ENCODE measurements at places on chromosomes 1 and 21.

DNA sequence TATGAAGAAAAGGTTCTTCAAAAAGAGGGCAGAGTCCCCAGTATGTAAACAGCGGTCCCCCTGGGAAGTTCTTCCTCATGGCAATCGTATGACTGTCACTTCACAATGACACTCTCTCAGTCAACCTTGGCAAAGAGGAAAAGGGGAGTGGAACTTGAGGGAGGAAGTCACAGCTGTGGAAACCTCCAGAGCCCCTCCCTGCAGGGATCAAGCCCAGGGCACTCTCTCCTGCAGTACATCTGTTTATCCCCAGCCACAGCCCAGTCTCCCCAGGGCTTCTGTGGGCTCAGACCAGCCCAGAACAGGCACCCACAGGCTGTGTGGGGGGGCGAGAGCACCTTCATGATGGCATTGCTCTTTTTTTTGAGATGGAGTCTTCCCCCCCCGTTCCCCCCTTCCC is 2.0 kb downstream of the ATP13A2 start:
- H3K36me3 ChIP-seq, result no peaks in the 10 kb centered on the region
- H3K27me3 ChIP-seq, result no peaks in the 10 kb centered on the region
- no peak for DNase-seq
- H3K4me3 ChIP-seq, result no peak overlapping the region
- H3K4me1 ChIP-seq, result peaks cover 4% of the 10 kb centered on the region

- H3K27me3 ChIP-seq, result no peaks in the 10 kb centered on the region
- H3K27ac ChIP-seq, result no peak overlapping the region
- no peaks in the 10 kb centered on the region for H3K4me1 ChIP-seq
- no peaks in the 10 kb centered on the region for H3K36me3 ChIP-seq
- no peak overlapping the region for H3K4me3 ChIP-seq
- DNase-seq, result no peak
Measured at GRCh38 chr1:28412731-28413130, 43.2 kb downstream of the PHACTR4 start.

DNA sequence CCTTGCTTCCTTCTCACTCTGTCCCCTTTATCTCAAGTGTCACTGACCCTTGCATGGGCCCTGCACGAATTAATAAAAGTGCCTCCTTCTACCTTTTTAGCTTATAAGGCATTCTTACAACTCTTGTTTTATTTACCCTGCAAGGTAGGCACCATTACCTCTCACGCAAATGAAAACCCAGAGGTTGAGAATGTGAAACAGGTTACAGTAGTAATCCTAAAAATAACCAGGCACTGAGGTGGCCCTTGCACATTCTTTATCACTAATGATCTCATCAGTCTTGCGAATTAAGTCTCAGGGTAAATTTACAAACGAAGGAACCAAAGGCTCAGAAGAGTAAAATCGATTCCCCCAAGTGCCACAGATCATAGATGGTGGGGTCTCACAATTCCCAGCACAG is 3.7 kb downstream of the GLIS1 start:
- DNase-seq, result no peak
- H3K4me1 ChIP-seq, result peaks cover 3% of the 10 kb centered on the region
- peak overlapping the region; percentile 30 for H3K27ac ChIP-seq
- no peak overlapping the region for H3K4me3 ChIP-seq
- peaks cover 8% of the 10 kb centered on the region for H3K27me3 ChIP-seq

DNA sequence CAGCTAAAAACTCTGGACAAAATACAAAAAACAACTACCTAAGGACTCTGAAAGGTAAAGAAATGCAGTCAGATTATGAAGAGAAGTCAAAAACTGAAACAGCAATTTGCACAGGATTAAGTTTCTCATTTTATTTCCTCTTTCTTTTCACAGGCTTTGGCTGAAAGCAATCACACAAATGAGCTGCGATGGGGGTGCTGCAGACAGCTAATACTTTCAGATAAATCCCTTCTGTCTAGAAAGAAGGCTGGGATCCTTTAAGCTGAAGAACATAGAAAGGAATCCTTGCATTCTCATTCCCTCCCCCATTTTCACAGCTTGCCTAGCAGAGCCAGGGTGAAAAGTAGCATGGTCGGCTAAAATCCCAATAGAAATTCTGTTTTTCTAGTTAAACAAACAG is 32.0 kb upstream of the PRDX6 start:
- DNase-seq, result no peak
- H3K27ac ChIP-seq, result no peak overlapping the region
- no peaks in the 10 kb centered on the region for H3K27me3 ChIP-seq
- no peak overlapping the region for H3K4me3 ChIP-seq
- H3K36me3 ChIP-seq, result no peaks in the 10 kb centered on the region

GRCh38 chr21:45013260-45013841 is 61.0 kb upstream of the ADARB1 start:
- no peak overlapping the region for H3K4me3 ChIP-seq
- no peaks in the 10 kb centered on the region for H3K27me3 ChIP-seq
- no peaks in the 10 kb centered on the region for H3K36me3 ChIP-seq
- DNase-seq, result no peak
- no peak overlapping the region for H3K27ac ChIP-seq
- H3K4me1 ChIP-seq, result no peaks in the 10 kb centered on the region

DNA sequence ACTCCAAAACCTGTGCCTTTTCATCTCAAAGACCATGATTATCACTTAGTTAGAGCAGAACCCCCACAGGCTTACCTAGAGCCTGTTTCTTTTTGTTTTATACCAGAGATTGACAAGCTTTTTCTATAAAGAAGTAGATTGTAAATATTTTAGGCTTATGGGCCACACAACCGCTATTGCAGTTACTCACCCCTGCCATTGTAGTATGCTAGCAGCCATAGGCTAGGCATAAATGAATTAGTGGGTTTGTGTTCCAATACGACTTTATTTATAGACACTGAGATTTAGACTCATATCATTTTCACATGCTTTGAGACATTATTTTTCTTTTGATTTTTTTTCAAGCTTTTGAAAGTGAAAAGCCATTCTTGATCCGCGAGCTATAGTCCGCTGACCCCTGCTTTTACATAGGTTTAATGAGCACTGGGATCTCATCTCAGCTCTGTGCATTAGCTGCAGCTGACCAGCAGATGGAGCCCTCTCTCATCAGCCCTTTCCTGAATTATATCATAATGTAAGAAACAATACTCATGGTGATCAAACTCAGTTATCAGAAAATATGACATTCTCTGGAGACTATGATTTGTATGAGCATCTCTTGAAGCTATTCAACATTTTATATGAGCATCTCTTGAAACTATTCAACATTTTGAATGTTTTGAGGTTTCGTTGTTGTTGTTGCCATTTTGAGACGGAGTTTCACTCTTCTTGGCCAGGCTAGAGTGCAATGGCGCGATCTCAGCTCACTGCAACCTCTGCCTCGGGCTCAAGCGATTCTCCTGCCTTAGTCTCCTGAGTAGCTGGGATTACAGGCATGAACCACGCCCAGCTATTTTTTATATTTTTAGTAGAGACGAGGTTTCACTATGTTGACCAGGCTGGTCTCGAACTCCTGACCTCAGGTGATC is 111.9 kb upstream of the L1TD1 start:
- peak; percentile 6 for DNase-seq
- no peaks in the 10 kb centered on the region for H3K4me1 ChIP-seq
- H3K36me3 ChIP-seq, result no peaks in the 10 kb centered on the region
- no peaks in the 10 kb centered on the region for H3K27me3 ChIP-seq
- no peak overlapping the region for H3K4me3 ChIP-seq

- H3K27ac ChIP-seq, result no peak overlapping the region
- H3K27me3 ChIP-seq, result no peaks in the 10 kb centered on the region
- no peak for DNase-seq
- H3K4me3 ChIP-seq, result no peak overlapping the region
- no peaks in the 10 kb centered on the region for H3K4me1 ChIP-seq
Measured at GRCh38 chr1:15251857-15252835, 5.1 kb downstream of the FHAD1 start.

DNA sequence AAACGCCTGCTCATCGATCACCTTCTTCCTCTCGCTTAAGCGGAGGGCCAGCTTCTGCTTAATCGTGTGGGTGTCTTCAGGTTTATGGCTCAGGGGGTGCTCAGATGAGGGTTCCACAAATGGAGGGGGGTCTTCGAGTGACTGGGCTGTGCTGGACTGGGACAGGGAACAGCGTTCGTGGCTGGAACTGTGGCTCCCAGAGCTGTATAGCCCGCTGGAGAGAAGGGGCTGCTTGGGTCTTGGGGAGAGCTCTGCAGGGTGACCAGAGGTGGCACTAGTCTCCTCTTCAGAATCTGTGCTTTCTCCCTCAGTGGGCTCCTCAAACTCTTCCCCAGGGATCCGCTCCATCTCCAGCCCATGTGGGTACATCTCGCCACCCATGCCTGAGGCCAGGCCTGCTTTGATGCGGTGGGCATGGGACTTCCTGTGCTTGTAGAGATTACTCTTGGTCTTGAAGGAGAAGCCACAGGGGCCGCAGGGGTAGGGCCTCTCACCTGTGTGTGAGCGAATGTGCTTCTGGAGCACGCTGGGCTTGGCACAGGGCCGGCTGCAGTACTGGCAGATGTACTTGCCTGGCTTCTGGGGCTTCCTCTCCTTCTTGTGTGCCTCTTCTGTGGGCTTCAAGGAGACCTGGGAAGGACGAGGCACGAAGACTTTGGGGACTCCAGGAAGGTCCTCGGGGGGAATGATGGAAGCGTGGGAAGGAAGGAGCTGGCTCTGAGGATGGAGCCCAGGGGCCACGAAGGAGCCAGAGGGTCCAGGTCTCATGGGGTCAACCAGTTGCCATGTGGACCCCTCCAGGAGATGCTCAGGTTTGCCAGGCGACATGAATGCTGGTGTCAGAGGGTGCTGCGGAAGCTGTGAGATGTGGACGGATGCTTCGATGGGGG is 99.4 kb upstream of the EDN2 start:
- DNase-seq, result no peak
- no peak overlapping the region for H3K4me3 ChIP-seq
- no peaks in the 10 kb centered on the region for H3K27me3 ChIP-seq
- no peaks in the 10 kb centered on the region for H3K36me3 ChIP-seq
- no peaks in the 10 kb centered on the region for H3K4me1 ChIP-seq

- no peaks in the 10 kb centered on the region for H3K27me3 ChIP-seq
- H3K36me3 ChIP-seq, result no peaks in the 10 kb centered on the region
- no peak overlapping the region for H3K4me3 ChIP-seq
Measured at GRCh38 chr21:37696936-37697335, 219.3 kb downstream of the KCNJ6 start.

GRCh38 chr1:109897259-109897955 is 13.2 kb upstream of the CSF1 start:
- H3K36me3 ChIP-seq, result no peaks in the 10 kb centered on the region
- no peak overlapping the region for H3K4me3 ChIP-seq
- H3K27ac ChIP-seq, result no peak overlapping the region
- DNase-seq, result no peak

GRCh38 chr21:30336596-30336995 is 898 bp downstream of the KRTAP27-1 start:
- no peaks in the 10 kb centered on the region for H3K36me3 ChIP-seq
- no peak overlapping the region for H3K4me3 ChIP-seq
- H3K27ac ChIP-seq, result no peak overlapping the region
- no peak for DNase-seq
- H3K27me3 ChIP-seq, result no peaks in the 10 kb centered on the region
- no peaks in the 10 kb centered on the region for H3K4me1 ChIP-seq

DNA sequence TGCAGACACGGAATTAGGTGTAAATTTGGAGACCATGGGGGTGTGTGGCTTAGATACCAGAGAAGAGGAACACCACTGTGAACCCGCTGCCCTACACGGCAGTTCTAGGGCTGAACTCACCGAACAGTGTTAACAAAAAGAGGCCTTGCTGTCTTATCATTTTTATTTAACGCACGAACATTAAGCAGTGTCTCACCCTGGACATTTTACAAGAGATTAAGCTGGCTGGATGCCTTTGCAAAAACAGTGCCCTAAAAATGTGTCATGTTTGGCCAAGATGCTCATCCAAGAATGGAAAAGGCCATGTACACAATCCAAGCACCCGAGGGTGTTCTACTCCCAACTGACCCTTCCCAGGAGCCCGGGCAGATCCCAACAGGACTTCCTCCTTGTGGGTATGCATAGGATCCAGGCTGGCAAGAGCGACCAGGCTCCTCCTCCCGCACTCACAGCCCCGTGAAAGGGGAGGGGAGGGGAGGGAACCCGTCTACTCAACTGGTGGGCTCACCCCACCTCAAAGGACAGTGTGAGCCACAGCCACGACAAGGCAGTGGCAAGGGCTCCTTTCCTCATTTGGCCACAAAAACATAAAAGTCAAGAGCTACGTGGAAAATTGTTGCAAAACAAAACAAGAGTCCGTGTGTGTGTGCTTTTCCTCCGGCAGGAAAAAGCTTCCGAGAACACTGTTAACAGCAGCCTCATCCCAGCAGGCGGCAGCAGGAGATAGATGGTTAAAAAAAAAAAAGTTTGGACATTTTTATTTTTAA is 20.3 kb downstream of the C2CD2 start:
- H3K27me3 ChIP-seq, result no peaks in the 10 kb centered on the region
- H3K4me1 ChIP-seq, result peaks cover 10% of the 10 kb centered on the region
- no peak overlapping the region for H3K4me3 ChIP-seq
- no peaks in the 10 kb centered on the region for H3K36me3 ChIP-seq

DNA sequence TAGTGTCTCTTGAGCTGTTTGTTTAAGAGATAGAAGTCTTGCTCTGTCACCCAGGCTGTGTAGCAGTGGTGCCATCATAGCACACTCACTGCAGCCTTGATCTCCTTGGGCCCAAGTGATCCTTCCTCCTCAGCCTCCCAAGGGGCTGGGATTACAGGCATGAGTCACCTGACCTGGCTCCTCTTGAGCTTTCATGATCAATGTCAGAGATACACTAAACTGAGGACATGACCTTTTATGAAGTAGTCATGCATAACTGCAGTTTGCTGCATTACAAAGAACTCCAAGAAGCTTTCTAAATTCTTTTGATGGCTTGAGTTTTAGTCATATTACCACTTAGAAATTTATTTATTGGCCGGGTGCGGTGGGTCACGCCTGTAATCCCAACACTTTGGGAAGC is 77.7 kb downstream of the CC2D1B start:
- H3K4me3 ChIP-seq, result no peak overlapping the region
- no peaks in the 10 kb centered on the region for H3K36me3 ChIP-seq
- no peak overlapping the region for H3K27ac ChIP-seq
- no peaks in the 10 kb centered on the region for H3K4me1 ChIP-seq

DNA sequence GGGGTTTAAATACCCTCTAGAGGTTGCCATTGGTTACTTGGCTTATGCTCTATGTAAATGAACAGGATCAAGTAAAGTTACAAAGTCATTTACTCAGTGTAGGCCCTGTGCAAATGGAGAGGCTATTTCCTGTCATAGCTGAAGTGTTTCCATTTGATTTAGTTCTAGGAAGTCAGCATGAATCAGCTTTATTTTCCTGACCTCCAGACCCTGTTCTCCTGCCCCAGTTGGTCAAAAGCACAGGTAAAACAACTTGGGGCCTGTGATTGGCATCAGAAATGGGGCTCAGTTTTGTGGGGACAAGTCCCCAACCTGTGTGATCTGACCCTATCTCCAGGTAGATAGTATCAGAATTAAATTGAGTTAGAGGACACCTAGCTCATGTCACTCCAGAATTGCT is 239.9 kb downstream of the HHAT start:
- H3K4me3 ChIP-seq, result no peak overlapping the region
- no peaks in the 10 kb centered on the region for H3K4me1 ChIP-seq
- DNase-seq, result no peak
- H3K27me3 ChIP-seq, result no peaks in the 10 kb centered on the region
- no peaks in the 10 kb centered on the region for H3K36me3 ChIP-seq

- H3K4me1 ChIP-seq, result no peaks in the 10 kb centered on the region
- H3K27ac ChIP-seq, result peak overlapping the region; percentile 81
- H3K27me3 ChIP-seq, result no peaks in the 10 kb centered on the region
Measured at GRCh38 chr1:8122477-8123407, 96.6 kb upstream of the ERRFI1 start.

Measured in prostate gland (tissue), 2 donors.